ENCODE measurements at places on chromosomes 5 and 9.

- no peak for DNase-seq
Observed at GRCh38 chr5:55360190-55360589, 52.4 kb downstream of the MTREX start.

- DNase-seq: no peak
Observed at GRCh38 chr9:26950521-26950920, 3.5 kb upstream of the PLAA start.

DNA sequence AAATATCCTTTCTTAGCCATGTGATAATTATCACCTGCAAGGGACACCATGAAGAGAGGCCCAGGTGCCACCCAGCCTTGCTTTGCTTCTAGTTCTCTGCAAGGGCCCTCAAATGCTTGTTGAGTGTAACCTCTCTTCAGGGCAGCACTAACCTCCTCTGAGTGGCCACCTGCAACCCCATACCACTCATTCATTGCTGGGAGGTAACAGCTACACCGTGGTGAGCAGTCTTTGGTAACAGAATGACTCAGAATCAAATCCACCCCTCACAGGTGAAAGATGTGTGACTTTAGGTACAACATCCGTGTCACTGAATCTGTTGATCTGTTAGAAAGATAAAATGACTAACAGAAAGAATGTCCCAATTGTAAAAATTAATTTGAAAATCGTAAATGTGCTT, 365.1 kb upstream of the TRPC7 start:
- no peak for DNase-seq

DNA sequence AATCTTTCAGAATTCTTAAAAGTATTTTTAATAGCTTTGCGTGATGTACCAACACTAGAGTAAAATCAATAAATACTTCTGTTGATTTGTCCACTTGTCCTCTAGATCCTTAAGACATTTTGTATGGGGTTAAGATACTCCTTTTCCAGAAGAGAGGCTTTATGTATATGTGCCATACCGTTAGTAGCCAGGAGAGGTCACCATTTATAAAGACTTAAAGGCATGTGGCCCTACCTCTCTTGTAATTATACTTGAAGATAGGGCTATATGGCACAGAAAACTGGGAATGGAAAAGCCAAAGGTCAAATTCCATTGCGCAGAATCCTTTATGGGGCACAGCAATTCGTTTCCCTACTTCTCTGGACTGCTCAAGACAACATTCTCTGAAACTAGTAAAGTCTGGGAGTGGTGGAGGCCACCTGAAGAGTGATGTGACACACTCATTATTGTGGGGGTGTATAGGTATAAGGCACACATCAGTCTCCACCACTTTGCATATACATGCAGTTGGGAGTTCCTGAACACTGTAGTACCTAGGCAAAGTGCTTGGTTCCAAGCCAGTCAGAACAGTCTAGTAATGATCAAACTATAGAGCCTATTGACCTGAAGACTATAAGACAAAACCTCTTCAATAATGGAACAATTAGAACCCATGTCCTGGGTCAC, 140.1 kb upstream of the FBXL17 start:
- DNase-seq: peak; percentile 37

GRCh38 chr5:71877511-71877910, 158.4 kb downstream of the CARTPT start:
- DNase-seq: no peak

- no peak for DNase-seq
Observed at GRCh38 chr5:113242481-113243348, 192.1 kb downstream of the TSSK1B start.

DNA sequence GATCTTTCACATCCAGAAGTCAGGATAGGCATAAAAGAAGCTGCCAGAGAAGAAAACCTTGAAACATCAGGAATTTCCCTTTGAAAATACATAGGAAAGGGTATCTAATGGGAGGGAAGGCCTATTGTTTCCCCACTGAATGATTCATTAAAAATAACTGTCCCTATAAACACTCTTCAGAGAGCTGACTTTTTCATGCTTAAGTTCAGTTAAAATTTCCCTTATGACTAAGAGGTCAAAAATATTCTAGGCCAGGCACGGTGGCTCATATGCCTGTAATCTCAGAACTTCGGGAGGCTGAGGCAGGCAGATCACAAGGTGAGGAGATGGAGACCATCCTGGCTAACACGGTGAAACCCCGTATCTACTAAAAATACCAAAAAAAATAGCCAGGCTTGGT, 499.5 kb downstream of the ENC1 start:
- no peak for DNase-seq

- no peak for DNase-seq
Observed at GRCh38 chr5:170103447-170103846, 2.2 kb upstream of the FOXI1 start.

- DNase-seq: no peak
Observed at GRCh38 chr5:139148306-139148705, 49.9 kb downstream of the SIL1 start.

All from GM13977 (cell line).